ENCODE measurements at places on chromosomes 5 and 9. TPM values are rescaled to one million over a fixed set of nuclear protein-coding genes. Genes with fewer than 3 reads are reported as not detected.

FKTN gene
- total RNA-seq, result 8.8 TPM

TNFAIP8 gene
- 16.3 TPM for total RNA-seq

SERF1A gene
- 1.5 TPM for total RNA-seq

MATR3 gene
- 121 TPM for total RNA-seq

PCDHA4 gene
- total RNA-seq, result 0.10 TPM

SPINK4 gene
- total RNA-seq, result not detected

RASGEF1C gene
- 0.40 TPM for total RNA-seq

SLC34A3 gene
- total RNA-seq, result not detected

C5 gene
- total RNA-seq, result 0.69 TPM

UBE2QL1 gene
- 22.1 TPM for total RNA-seq

CNTNAP3B gene
- 7.2 TPM for total RNA-seq

GNA14 gene
- total RNA-seq, result 1.7 TPM

MLANA gene
- total RNA-seq, result not detected

PCDHA8 gene
- total RNA-seq, result not detected

FAM81B gene
- 2.9 TPM for total RNA-seq

PDE6A gene
- 0.05 TPM for total RNA-seq

ABCA1 gene
- total RNA-seq, result 13.0 TPM

EQTN gene
- not detected for total RNA-seq

Measured in left ventricle myocardium superior (tissue), 1 donor.